Tibial nerve (tissue), 4 donors: ENCODE measurements at places on chromosomes 3 and 15.

DNA sequence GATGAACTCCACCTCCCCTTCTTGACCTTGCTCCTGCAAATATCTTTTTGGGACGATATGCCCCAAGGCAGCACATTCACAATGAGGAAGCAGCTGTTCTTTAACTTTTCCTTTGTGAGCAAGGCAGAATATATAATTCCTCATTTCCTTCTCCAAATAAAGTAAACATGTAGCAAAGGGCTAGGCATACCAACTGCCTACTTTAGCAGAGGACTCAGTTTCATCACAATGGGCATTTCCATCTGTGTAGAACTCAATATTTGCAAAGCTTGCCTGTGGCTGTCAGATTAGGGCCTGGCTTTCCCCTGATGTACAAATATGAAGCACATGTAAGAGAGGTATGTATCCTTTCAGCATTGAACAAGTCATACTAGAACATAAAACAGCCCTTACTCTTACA is 366.9 kb downstream of the RSL24D1 start:
- H3K4me3 ChIP-seq: no peak overlapping the region
- H3K27ac ChIP-seq: no peak overlapping the region
- no peaks in the 10 kb centered on the region for H3K4me1 ChIP-seq
- no peaks in the 10 kb centered on the region for H3K36me3 ChIP-seq
- no peak for DNase-seq

DNA sequence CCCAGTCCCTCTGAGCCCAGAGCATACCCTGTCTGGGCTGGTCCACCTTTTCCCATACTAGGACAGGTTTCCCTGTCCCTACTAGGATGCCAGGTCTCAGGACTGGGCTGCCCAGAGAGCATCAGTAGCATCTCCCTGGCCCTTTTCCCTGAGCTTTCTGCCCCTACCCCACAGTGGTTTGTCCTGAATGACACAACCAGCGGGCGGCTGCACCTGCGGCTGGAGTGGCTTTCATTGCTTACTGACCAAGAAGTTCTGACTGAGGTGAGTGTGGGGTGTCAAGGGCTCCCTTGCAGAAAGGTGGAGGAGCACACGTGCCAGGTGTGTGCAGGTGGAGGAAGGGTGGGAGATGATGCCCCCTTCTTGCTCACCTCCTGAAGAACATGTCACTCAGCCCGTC is 33.5 kb downstream of the ESYT3 start:
- H3K27ac ChIP-seq: no peak overlapping the region
- no peaks in the 10 kb centered on the region for H3K36me3 ChIP-seq
- DNase-seq: no peak
- no peak overlapping the region for H3K4me3 ChIP-seq
- H3K27me3 ChIP-seq: no peaks in the 10 kb centered on the region
- no peaks in the 10 kb centered on the region for H3K4me1 ChIP-seq

- H3K36me3 ChIP-seq: no peaks in the 10 kb centered on the region
- peaks cover 7% of the 10 kb centered on the region for H3K4me1 ChIP-seq
- no peak for DNase-seq
- H3K27me3 ChIP-seq: peaks cover 4% of the 10 kb centered on the region
Observed at GRCh38 chr15:96053031-96053780, 277.3 kb upstream of the NR2F2 start.

- DNase-seq: no peak
- H3K27ac ChIP-seq: no peak overlapping the region
- H3K4me3 ChIP-seq: no peak overlapping the region
Observed at GRCh38 chr3:9122732-9123364, 126.6 kb downstream of the SRGAP3 start.

DNA sequence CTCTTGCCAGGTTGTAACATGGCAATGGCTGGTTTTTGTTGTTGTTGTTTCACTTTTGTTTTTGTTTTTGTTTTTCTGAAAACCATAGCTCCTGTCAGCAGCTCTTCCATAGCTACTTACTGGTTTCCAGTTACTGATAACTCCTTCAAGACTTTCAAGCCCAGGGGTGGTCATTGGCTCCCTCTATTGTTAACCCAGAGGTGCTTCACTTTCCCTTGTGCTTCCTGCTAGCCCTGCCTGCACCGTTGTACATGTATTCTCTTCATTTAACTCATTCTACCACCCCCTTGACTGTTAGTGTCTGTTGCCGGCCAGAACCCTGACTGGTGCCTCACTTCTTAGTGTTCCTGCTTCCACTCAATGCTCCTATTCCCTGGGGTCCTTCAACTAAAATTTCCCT is 4.2 kb upstream of the TRAT1 start:
- H3K27ac ChIP-seq: no peak overlapping the region
- no peak for DNase-seq
- no peak overlapping the region for H3K4me3 ChIP-seq
- no peaks in the 10 kb centered on the region for H3K4me1 ChIP-seq
- H3K27me3 ChIP-seq: no peaks in the 10 kb centered on the region
